ENCODE measurements at places on chromosomes 6 and 20. TPM values are rescaled to one million over a fixed set of nuclear protein-coding genes. Genes with fewer than 3 reads are reported as not detected.

- H3K36me3 ChIP-seq, result no peaks in the 10 kb centered on the region
- no peak overlapping the region for H3K4me3 ChIP-seq
- H3K4me1 ChIP-seq, result no peaks in the 10 kb centered on the region
- no peak overlapping the region for H3K27ac ChIP-seq
- no peaks in the 10 kb centered on the region for H3K27me3 ChIP-seq
Measured at GRCh38 chr6:52207066-52207465, 20.9 kb downstream of the IL17A start.

DNA sequence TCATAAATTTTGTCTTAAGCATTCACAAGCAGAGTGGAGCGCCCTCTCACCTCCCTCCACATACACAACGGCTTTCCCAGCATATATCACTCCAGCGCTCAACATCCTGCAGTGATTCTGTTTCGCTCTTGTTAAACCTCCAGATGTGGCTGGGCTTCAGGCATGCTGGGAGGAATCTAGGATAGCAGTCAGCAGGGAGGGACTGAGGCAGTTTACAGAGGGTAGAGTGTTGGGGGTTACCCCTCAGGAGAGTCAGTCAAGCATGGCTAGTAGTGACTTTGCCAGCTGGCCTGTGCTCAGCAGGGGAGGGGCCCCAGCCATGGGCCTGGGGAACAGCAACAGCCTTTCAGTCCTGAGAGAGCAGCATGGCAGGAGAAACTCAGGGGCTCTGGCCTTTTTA lies 161.4 kb upstream of the FLRT3 start:
- H3K4me1 ChIP-seq, result no peaks in the 10 kb centered on the region
- no peak overlapping the region for H3K4me3 ChIP-seq
- no peak overlapping the region for H3K27ac ChIP-seq
- H3K27me3 ChIP-seq, result no peaks in the 10 kb centered on the region
- DNase-seq, result no peak

DNA sequence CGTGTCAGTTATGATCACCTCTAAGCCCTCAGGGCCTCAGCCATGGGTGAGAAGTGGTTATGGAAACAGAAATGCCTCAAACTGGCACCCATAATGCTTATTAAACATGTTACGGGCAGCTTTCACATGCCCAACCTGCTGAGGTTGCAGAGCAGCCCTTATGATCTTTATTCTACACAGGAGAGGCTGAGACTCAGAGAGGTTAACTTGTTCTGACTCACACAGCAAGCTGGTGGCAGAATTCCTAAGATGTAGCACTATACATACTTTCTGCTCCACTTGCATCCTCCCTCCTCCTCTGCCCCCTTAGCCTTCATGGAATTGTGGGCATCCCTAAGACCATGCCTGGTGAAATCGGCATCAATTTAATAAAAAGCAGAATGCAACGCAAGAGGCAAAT lies 34.7 kb upstream of the IGF2R start:
- peaks cover 7% of the 10 kb centered on the region for H3K27me3 ChIP-seq
- no peak overlapping the region for H3K4me3 ChIP-seq

DNA sequence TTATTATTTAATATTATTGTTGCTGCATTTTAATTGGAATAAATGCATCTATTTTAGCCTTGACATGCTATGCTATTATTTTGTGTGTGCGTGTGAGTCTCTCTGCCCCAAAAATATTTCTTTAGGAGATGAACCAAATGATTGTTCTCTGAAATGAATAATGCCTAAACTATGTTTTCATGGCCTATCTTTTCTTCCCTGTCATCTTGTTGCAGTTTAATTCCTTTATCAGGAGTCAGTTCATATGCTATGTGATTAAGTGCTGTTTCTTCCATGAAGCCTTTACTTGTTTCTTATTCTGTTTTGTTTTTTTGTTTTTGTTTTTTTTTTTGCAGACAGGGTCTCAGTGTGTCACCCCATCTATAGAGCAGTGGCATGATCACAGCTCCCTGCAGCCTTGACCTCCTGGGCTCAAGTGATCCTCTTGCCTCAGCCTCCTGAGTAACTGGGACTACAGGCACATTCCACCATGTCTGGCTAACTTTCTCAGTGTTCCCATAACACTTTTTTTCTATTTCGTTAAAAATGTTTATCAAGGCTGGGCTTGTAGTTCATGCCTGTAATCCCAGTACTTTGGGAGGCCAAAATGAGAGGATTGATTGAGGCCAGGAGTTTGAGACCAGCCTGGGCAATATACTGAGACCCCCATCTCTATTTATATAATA lies 25.7 kb downstream of the TPX2 start:
- H3K27ac ChIP-seq, result no peak overlapping the region
- no peaks in the 10 kb centered on the region for H3K4me1 ChIP-seq
- peaks cover 91% of the 10 kb centered on the region for H3K36me3 ChIP-seq
- no peak overlapping the region for H3K4me3 ChIP-seq
- DNase-seq, result no peak

DNA sequence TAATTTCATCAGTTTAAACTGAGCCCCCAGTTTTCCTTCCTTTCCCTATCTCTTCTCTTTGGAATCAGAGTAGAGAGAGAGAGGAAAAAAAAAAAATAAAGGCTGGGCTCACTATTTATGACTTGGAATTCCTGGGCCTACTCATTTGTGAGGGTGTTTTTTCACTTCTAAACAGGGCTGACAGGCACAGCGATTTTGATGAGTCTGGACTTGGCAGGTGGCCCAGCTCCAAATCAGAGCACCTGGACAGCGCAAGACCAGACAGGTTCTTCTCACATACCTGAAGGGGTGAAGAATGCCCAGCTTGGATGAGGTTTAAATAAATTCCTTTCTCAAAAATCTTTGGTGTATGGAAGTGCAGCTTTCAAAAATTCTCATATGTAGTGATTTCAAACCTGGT lies 122.2 kb downstream of the KIF13A start:
- no peaks in the 10 kb centered on the region for H3K36me3 ChIP-seq
- DNase-seq, result no peak
- peaks cover 16% of the 10 kb centered on the region for H3K4me1 ChIP-seq
- H3K4me3 ChIP-seq, result no peak overlapping the region
- H3K27ac ChIP-seq, result no peak overlapping the region

Gene SLC16A10
- total RNA-seq, result 7.9 TPM

Gene PHF20
- total RNA-seq, result 43.0 TPM

Gene ARFGEF3
- total RNA-seq, result 0.61 TPM

GRCh38 chr6:104941729-104942091 lies 15.2 kb upstream of the LIN28B start:
- H3K4me3 ChIP-seq, result peak overlapping the region; percentile 52
- no peaks in the 10 kb centered on the region for H3K27me3 ChIP-seq
- peak; percentile 6 for DNase-seq
- no peaks in the 10 kb centered on the region for H3K36me3 ChIP-seq
- H3K4me1 ChIP-seq, result no peaks in the 10 kb centered on the region
- H3K27ac ChIP-seq, result no peak overlapping the region

DNA sequence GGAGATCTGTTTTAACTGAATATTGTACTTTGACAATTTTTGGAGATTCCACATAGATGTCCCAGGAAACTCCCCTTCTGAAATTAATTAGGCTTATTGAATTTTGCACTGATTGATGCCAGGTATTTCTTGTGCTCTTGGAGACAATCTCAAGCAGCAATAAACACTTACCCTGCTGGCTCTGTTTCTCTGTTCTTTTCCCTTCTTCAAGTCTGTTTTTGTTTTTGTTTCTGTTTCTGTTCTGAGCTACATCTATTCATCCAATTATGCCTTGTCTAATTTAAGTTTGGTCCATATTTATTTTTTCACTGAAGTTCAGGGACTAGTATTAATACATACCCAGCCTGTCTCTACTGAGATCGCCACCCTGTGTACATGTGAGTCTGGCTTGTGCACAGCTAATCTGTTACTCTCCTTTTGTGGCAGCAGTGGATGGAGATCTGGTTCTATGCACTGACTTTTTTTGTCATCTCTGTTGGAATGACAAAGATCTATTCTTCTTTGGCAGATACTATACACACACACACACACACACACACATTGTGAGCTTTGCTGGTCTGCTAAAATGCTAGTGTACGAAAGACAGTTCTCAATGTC lies 51.9 kb downstream of the IL22RA2 start:
- H3K4me3 ChIP-seq, result no peak overlapping the region
- H3K27ac ChIP-seq, result no peak overlapping the region
- no peaks in the 10 kb centered on the region for H3K4me1 ChIP-seq
- no peaks in the 10 kb centered on the region for H3K36me3 ChIP-seq
- H3K27me3 ChIP-seq, result no peaks in the 10 kb centered on the region

Gene LST1
- not detected for total RNA-seq
